NCI-H187 (cell line): ENCODE measurements at places on chromosomes 11 and 22.

GRCh38 chr11:118916842-118917388, 8.8 kb downstream of the BCL9L start:
- no peak for DNase-seq

DNA sequence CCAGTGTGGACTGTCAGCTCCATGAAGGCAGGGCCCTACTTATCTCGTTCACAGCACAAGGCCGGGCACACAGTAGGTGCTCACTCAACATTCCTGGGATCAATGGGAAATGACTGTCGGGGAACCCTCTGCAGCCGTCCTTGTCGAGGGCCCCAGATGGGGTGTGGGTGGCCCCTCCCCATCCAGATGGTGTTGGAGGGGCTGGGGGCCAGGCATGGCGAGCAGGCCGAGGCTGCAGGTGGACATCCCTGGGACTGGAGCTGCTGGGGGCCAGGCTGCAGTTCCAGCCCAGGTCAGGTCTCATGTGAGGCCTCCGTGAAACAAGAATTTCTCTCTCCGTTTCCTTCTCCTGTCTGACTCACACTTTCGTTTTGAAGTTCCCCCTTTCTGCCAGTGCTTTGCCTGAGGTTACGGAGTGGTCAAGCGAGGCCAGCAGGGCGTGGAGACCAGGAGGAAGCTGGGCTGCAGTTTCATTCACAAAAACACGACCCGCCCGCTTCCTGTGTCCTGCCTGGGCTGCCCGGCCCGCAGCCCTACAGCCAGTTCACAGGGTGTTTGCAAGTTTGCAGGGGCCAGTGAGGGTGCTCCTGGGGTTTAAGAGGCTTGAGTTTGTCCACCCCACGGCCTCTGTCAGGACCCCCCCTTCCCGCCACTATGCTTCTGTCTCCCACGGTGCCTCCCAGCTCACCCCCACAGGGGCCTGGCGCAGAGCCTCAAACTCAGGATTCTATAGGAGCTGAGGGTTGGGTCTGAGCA, 4.5 kb downstream of the MYEOV start:
- DNase-seq = no peak

DNA sequence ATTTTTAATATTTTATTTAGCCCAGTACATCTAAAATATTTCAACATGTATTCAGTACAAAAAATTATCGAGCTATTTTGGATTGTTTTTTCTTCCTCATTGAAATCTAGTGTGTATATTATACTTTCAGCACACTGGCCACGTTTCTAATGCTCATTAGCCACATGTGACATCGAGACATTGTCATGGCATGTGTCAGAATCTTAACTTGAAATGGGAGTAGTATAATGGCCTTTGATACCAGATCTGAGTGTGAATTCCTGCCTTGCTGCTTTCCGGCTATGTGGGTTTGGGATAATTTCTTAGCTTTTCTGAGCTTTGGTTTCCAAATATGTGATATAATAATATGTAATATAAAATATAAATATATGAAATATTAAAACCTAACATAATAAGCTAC, 54.3 kb downstream of the BCL2L13 start:
- no peak for DNase-seq

DNA sequence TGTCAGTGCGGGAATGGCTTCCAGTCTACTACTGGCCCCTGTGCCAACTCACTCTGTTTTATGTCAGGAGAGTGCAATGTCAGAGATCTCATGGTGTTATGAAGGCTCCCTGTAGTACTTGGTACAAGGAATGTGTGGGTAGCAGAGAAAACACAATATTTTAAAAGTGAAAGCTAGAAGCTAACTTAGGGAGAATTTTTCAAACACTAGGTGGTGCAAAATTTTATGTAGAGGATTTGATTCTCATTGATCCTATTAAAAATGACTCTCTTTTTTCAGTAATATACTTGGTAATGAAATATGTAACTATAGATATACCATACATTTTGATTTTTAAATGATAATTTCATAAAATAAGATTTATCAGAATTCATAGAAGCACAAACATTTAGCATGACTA, 134.7 kb downstream of the JRKL start:
- DNase-seq = no peak

GRCh38 chr22:19874307-19875060, 19.8 kb upstream of the GNB1L start:
- DNase-seq = peak; percentile 83

DNA sequence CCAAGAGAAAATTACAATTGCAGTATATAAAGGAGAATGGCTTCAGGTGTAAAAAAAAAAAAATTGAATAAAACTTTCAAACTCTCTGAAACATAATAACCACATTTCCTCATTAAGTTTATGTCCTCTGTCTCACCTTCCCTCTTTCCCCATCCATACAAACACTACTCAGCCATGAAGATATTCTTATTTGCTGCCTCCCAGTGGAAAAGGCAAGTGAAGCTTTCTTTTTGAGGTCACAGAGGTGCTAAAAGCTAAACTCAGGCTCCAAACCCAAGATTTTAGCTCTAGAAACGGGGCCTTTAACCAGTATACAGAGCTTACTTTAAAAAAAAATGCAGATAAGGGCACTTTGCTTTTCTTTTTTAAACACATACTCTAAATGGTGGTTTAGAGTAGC, 1568.5 kb downstream of the FAM181B start:
- DNase-seq = no peak

GRCh38 chr11:3160252-3161031, 4.7 kb downstream of the OSBPL5 start:
- DNase-seq = peak; percentile 30

DNA sequence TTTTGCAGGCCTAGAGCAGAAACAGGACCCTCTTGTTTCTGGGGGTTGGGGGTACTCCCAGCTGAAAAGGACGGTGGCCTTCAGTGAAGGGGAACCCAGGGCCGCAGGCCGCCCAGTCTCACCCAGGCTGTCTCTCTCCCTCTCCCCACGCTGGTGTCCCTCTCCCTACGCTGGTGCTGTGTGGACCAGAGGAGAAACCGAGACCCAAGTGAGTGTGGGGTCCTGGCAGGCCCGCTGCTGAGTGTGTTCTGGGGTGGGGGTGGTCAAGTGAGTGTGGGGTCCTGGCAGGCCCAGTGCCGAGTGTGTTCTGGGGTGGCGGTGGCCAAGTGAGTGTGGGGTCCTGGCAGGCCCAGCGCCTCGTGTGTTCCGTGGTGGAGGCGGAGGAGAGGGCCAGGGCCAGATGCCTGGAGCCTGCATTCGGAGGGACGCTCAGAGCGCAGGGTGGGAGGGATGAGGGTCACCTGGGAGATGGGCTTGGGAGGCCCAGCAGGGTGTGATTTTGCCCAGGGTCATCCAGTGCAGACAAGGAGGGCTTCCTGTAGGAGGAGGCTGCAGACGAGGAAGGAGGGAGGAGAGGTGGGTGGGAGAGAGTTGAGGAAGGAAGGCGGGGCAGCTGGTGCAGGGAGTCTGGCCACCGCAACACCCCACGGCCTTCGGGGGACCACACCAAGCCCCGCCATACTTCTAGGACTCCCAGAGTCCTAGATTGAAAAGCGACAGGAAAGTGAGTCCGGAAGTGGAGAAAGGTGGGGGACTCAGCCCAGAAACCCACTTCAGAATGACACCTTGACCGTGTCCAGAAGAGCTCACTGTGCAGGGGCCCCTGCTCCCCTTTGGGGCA, 10.3 kb downstream of the TNNT3 start:
- DNase-seq = no peak

DNA sequence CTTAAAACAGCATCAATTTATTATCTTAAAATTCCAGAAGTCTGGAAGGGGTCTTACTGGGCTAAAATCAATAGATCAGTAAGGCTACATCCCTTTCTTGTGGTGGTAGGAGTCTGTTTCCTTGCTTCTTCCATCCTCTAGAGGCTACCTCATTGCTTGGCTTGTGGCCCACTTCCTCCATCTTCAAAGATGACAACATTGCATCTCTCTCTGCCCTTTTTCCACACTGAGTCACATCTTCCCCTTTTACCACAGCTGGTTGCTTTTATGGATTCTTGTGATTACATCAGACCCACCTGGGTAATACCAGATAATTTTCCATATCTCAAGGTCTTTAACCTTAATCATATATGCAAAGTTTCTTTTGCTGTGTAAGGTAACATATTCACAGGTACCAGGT, 60.9 kb downstream of the GRIA4 start:
- DNase-seq = no peak

GRCh38 chr11:131137046-131137445, 220.8 kb upstream of the SNX19 start:
- no peak for DNase-seq

- no peak for DNase-seq
Observed at GRCh38 chr22:21876486-21877176, 9.2 kb upstream of the MAPK1 start.

GRCh38 chr22:22213231-22213630, 31.4 kb upstream of the VPREB1 start:
- DNase-seq = no peak

DNA sequence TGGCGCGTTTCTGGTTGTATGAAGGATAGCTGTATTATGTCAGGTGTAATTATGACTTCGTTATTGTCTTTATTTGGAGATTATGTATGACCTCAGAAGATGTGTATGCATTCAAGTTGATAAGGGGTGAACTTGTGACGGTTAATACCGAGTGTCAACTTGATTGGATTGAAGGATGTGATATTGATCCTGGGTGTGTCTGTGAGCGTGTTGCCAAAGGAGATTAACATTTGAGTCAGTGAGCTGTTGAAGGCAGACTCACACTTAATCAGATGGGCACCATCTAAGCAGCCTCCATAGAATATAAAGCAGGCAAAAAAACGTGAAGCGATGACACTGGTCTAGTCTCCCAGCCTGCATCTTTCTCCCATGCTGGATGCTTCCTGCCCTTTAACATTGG, 15.3 kb upstream of the CD82 start:
- DNase-seq = no peak

DNA sequence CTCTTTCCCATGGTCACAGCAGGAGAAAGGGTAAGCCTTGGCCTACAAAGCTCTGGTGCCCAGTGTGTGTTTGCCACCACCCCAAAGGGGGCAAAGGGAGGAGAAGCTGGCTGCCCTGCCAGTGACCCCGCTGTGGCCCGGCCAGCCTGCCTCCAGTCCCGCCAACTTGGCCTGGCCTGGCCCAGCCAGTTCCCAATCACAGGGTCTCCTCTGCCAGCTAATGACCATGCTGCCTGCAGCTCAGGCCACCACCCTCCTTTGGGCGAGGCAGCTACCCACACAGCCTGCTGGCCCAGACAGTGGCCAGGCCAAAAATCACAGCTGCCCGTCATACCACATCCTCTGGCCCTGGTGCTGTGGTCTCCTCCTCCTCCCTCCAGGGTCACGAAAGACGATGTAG, 5.1 kb downstream of the GDPD5 start:
- no peak for DNase-seq

DNA sequence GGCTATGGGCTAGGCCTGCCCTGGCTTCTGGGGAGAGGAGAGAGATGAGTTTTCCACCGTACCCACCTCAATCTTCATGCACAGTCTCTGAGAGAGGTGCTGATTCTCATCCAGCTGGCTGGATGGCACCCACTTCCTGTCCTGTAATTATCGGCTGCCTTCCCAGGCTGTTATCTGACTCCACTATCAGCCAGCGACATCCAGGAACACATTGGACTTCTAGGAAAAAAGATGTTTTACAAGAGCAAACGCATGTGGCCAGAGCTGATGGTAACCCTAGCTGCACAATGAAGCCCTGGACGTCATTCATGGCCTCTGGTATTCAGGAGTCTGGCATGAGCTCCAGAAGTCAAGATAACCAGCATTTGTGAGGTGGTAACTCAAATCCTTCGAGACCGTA, 137.4 kb downstream of the EHF start:
- DNase-seq = no peak
